Mesenteric fat pad (tissue), 1 donor: ENCODE measurements at places on chromosomes 7 and 10.

- DNase-seq, result no peak
These were observed 737.1 kb downstream of the INHBA start for GRCh38 chr7:40965774-40966173.

DNA sequence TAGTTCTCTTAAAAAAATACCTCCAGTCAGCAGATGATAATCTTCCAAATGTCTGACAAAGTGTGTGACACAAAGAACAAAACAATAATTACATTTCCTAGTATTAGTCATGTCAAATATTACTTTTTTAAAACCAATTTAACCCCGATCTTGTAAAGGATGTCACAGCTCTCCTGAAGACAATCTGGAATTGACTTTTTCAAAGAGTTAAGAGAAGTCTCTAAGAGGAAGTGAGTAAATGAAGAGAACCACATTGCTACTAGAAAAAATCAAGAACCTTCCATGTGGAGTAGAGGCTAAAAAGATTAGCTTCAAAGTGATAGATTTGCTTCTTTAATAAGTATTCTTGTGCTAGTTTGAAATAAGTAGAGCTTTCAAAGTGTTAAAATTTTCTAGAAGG lies 218.2 kb upstream of the IMMP2L start:
- DNase-seq, result no peak

DNA sequence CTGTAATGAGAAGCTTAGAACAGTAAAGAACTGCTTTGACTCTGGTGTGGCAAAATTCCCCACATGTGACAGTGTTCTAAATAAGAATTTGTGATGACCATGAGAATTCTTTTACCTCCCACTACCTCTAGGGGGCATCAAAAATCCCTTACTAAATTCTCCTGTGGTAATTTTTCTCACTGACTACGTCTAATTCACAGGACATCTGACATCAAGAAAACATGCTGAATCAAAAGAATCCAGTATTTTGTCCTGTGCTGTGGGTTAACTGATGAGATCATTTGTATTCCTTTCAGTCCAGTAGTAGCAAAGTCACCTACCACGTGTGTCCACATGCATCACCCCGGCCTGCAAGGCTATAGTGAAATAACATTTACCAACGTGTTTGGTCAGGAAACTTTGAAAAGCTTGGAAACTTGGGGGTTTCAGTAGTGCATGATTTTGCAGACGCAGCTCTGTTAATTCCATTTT lies 103.8 kb downstream of the ATE1 start:
- no peak for DNase-seq

DNA sequence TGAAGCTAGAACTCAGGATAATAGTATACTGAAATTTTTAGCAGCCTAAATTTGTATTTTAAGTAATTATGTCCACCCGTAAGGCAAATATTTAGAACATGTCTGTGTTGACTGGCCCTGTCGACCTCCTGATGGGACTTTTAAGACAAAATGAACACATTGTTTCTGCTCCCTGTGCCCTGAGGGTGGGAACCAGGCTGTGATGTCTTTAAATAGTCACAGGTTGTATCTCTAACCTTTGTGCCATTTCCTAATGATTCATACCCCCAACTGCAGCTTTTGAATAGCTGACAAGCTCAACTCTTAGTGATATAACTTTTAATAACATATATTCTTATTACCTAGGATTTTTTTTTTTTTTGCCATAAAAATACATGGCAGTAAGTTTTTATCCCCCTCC lies 494.9 kb upstream of the AKR1E2 start:
- no peak for DNase-seq

GRCh38 chr10:75825235-75825634 lies 393.8 kb downstream of the LRMDA start:
- DNase-seq, result no peak

- no peak for DNase-seq
These were observed 146.7 kb downstream of the SEM1 start for GRCh38 chr7:96562966-96563365.

DNA sequence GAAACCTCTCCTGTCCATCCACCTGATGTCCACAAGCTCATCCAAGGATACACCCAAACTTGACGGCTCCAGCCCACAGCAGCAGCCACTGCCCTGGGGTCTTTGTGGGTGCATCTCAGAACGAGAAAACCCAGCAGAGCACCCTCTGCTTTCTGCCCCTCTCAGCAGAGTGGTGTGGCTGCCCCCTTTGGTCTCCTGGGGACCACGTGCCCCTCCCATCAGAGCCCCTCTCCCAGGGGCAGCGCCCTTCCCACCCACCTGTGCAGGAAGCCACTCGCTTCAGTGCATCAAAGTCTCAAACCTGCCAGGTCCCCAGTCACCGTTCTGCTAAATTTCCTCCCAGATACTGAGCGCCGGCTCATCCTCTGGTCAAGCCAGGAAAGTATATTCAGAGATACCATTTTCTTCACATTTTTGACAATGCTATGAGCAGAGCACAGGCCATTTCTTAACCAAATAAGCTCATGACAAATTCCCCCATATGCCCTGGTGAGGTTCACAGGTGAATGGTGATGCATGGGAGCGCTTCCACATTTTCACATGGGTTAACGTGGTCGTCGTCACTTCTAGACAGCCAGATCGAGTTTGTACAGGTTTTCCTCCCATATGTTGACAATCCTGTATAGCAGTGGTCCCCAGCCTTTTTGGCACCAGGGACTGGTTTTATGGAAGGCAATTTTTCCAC lies 32.4 kb downstream of the CAMK2B start:
- peak; percentile 67 for DNase-seq

DNA sequence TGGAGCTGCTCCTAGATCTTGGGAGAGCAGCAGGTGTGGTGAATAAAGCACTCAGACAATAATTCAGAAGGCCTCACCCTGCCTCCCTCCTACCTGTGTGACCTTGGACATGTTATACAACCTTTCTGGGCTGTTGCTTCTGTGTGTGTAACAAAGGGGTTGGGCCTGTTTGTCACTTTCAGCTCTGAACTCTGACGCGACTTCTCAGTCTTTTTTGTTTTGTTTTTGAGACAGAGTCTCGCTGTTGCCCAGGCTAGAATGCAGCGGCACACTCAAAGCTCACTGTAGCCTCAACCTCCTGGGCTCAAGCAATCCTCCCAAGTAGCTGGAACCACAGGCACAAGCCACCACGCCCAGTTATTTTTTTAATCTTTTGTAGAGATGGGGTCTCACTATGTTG lies 89.3 kb downstream of the DNMBP start:
- no peak for DNase-seq

GRCh38 chr10:68163735-68164134 lies 54.4 kb downstream of the MYPN start:
- no peak for DNase-seq

DNA sequence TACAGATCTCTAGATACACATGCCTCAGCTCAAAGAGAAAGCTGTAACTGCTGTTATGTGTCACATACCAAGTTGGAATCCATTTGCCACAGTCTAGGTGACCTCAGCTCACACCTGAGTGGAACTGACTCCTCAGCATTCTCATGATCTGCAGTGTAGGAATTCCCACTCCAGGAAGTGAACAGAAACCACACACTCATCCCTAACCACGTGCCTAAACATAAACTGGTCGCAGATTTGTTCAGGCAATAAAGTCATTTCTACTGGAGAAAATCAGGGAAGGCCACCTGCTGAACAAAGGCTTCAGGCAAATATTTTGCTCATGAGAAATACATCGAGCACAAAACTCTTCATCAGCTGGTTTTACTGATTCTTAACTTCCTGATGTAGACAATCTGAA lies 23.0 kb upstream of the ZMYND11 start:
- no peak for DNase-seq

- no peak for DNase-seq
These were observed 613.9 kb upstream of the CELF2 start for GRCh38 chr10:10403762-10404161.

GRCh38 chr10:122115874-122116273 lies 126.9 kb downstream of the TACC2 start:
- no peak for DNase-seq
